ENCODE measurements at places on chromosomes 7 and 10.
A peak's percentile ranks its signal among the peaks of the same experiment; 100 is the strongest.

DNA sequence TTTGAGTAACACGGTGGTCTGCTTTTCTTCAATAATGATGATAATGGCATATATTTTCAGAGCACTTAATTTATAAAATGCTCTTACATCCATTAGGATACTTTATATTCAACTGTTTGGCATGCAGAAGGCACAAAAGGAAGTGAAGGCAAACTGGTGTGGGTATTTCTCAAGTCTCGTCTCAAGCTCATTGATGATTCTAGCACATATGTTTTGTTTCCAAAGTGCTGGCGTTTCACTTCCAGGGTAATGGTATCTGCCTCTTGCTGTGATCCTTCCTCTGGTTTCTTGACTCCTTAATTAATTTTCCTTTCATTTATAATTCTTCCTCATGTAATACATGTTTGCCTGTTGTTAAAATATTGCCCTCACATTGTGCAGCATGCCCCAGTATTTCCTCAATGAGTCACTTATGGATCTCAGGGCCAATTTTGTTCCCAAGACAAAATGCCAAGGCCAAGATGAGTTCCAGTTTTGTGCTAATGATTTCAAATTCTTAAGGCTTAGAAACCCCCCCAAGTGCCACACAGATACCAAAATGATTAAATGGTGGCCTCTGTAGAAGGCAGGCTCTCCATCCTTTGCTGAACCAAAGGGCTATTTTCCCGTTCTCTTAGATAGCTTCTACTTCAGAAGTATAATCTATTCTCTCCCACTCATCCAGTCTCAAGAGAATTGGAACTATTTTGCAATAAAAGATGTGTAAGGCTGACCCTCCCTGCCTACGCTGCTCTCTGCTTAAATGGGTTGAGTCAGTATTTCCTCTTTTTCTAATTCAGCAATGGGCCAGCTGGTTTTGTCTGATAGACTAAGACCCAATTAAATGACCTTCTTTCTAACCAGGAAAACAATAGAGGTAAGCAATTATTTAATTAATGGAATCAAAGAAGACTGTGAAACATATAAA, 171.2 kb downstream of the ZNF365 start:
- DNase-seq, result peak; percentile 23

DNA sequence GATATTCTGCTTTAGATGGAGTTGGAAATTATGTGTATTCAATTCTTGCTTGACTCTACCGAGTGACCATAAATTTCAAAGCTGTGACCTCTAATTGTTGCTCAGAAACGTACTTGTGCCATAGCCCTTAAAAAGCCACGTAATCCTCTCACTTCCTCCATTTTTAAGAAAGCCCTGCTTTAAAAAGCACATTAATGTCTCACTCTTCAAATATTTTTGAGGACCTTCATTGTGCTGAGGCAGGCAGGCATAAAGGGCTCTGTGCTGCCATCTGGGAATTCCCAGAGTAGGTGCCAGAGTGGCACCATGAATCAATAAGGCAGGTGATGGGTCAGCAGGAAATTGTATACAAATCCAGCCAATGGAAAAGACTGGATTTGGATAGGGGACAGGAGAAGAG, 97.7 kb upstream of the FAM204A start:
- no peak for DNase-seq

GRCh38 chr7:141208539-141208938, 134.7 kb downstream of the TMEM178B start:
- no peak for DNase-seq

DNA sequence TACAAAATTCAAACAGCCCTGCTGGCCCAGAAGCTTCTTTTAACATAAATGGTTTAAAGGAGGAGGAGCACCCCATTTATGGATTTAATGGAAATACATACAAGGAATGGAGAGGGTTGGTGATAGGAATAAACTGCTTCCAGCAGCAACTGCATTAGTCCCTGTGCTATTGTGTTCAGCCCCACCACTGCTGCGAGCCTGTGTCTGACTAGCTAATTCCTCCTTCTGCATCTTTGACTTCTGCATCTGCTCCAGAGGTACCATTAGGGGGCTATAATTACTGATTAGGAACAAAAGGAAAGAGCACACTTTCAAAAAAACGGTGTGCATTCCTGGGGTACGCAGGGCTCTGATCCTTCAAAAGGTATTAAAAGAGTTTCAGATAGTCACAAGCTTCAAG, 24.8 kb downstream of the CDCA7L start:
- DNase-seq, result no peak

DNA sequence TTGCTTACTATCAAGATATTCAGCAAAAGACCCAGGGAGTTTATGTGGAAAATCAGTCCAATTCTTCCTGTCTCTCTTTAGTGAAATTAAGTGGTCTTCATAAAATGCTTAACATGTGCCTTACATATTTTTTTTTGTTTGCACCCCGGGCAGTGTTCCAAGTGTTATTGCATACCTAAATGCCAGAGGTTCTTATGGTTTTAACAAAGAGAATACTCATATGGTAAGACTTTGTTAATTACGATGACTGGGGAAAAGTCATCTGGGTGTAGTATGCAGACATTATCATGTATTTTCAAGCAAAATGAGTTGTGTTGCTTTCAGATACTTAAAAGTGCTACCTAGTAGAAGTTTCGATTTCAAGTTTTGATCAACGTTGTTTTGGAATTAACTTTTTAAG, 82.6 kb downstream of the PRKG1 start:
- DNase-seq, result peak; percentile 13

GRCh38 chr10:124993345-124993708, 51.4 kb downstream of the ZRANB1 start:
- no peak for DNase-seq

GRCh38 chr10:95841661-95842498, 65.9 kb upstream of the CC2D2B start:
- no peak for DNase-seq

DNA sequence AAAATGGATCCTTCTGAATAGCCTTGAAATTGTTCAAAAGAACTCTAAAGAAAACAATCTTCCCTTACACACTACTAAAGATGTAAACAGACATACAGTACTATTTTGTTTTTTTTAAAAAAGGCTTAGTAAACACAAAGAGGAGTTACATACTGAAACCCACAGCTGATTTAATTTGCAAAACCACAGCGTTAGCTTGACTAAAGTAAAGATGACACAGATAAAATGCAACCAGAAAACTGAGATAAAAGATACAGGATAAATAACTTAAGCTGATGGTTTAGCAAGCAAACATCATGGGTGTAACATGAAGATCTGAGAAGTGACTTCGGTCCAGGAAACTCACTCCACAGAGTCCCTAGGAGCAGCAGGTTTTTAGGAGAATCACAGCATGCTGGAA, 21.8 kb downstream of the PRKCQ start:
- no peak for DNase-seq

- peak; percentile 53 for DNase-seq
Measured at GRCh38 chr7:35185908-35186731, 67.8 kb downstream of the TBX20 start.

- peak; percentile 43 for DNase-seq
Measured at GRCh38 chr7:27921081-27921836, 181.3 kb downstream of the TAX1BP1 start.

DNA sequence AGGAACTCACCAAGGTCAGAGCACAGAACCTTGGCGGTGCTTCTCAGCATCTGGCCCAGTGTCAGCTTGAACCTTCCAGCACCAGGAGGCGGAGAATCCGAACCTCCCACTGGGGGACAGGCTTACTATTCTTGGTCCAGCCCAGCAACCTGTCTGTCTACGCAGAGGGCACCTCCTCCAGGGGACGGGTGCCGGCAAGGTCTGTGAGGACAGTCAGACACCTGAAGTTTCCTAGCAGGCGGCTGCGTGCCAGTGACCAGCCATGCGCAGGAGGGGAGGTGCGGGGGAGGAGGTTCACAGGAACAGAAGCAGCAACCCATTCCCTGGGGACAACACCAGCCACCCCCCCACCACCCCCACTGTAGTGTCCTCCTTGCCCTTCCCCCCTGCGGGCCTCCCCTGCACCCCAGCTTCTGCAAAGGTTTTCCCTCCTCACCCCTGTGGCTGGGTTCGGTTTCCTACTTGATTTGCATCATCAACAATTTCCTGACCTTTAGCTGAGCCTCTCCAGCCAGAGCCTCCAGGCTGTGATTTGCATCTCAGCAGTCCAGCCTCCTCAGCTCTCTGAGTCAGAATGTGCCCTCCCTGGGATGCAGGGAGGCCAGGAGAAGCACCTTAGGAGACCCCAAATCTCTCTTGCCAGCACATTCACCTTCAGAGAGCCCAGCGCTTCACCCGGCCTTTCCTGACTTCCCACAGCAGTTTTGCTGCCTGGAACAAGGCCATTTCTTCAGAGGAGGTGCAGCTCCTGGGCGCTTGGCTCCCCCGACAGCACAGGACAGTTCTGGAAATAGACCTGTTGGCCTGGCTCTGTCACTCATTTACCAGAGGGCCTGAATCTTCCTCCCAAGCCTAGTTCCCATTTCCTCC, 107.5 kb upstream of the NPS start:
- no peak for DNase-seq

- no peak for DNase-seq
Measured at GRCh38 chr7:76193883-76194282, 7.8 kb upstream of the SRRM3 start.

- DNase-seq, result no peak
Measured at GRCh38 chr7:70349819-70350218, 751.5 kb downstream of the AUTS2 start.

- DNase-seq, result no peak
Measured at GRCh38 chr10:69417542-69417941, 824 bp upstream of the TACR2 start.

- DNase-seq, result peak; percentile 1
Measured at GRCh38 chr7:37986908-37987330, 66.5 kb downstream of the EPDR1 start.

- DNase-seq, result no peak
Measured at GRCh38 chr7:128812514-128813168, 17.6 kb upstream of the FLNC start.

GRCh38 chr10:132466520-132467463, 69.8 kb downstream of the PWWP2B start:
- DNase-seq, result no peak

- no peak for DNase-seq
Measured at GRCh38 chr10:48548531-48549135, 56.2 kb downstream of the ARHGAP22 start.

GRCh38 chr7:98913612-98914011, 35.3 kb downstream of the TRRAP start:
- DNase-seq, result no peak

DNA sequence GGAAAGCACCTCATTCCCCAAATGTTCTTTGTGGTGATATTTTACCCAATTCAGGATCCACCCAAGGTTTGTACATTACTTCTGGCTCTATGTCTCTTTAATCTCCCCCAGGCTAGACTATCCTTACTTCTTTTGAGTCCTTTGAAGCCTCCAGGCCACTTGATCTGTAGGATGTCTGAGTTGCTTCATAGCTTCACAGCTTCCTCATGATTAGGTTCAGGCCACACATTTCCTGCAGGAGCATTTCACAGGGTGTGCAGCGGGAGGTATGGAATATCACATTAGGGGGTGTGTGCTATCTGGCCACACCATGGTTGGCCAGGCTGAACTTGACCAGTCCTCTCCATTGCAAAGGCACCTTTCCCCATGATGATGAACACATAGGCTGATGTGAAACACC, 18.7 kb downstream of the TSPAN15 start:
- no peak for DNase-seq

GRCh38 chr7:149624006-149624405, 126.4 kb upstream of the ZNF746 start:
- peak; percentile 10 for DNase-seq

GRCh38 chr7:128405471-128406313, 4.1 kb downstream of the IMPDH1 start:
- DNase-seq, result peak; percentile 47

DNA sequence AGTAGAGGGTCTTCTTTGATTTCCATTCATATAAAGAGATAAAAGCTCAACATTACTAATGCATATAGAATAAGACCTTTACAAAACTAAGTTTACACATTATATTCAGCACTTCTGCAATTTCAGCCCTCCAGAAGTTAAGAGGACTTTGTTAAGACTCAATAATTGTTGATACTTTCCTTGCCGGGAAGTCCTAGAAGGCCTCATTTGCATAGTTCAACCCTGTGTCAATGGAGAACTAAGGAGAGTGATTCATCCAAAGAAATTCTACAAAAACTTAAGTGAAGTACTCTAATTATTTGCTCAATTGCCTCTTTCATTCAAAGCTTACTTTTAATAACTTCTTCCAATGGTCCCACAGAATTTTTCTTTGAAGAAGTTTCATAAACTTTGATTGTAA, 1060.3 kb upstream of the CELF2 start:
- no peak for DNase-seq

GRCh38 chr10:113893570-113893969, 39.1 kb downstream of the NHLRC2 start:
- DNase-seq, result no peak

DNA sequence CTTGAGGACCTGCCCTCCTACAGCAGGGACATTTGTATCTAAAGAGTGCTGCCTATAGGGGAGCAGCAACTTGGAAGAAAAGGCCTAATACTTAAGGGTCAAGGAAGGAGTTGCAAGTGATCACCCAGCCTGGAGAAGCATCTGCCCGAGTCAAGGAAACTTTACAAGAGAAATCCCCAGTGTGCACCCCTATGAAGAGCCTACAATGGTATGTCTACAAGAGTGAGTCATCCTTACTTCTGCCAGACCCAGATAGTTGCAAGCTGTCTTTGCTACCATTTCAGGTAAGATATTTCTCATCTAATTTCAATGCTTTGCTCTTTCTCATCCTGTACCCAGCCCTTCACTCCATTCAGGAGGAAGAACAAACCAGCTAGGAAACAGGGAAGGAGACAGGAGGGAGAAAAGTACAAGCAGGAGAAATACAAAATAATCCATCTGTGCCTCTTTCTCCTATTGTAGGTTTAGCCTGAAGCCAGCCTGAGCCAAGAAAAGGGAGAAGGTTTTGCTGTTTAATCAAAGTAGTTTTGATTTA, 34.4 kb upstream of the AGR3 start:
- DNase-seq, result peak; percentile 15

- no peak for DNase-seq
Measured at GRCh38 chr7:103573479-103574058, 127.6 kb upstream of the SLC26A5 start.

DNA sequence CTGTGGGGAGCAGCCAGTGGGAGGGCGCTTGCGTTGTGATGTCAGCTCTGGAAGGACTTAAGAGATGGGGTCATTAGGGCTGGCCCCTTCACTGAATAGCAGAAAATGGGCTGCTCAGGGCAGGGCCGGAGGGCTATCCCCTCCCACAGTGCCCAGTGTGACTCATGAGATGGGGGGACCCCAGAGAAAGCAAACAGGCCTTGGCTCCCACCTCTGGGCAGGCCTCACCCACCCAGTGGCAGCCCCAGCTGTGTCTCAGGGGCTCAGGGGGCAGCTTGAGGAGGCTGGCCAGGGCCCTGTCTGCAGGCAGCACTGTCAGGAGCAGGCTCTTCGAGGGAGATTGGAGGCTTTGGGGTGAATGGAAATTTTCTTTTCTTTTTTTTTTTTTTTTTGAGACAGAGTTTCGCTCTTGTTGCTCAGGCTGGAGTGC, 168.3 kb downstream of the SLIT1 start:
- DNase-seq, result no peak
